ENCODE measurements at places on chromosomes 4 and X. TPM values are rescaled to one million over a fixed set of nuclear protein-coding genes. Genes with fewer than 3 reads are reported as not detected.

Gene SMPX
- total RNA-seq = not detected

Gene CHRDL1
- total RNA-seq = 16.5 TPM

DNA sequence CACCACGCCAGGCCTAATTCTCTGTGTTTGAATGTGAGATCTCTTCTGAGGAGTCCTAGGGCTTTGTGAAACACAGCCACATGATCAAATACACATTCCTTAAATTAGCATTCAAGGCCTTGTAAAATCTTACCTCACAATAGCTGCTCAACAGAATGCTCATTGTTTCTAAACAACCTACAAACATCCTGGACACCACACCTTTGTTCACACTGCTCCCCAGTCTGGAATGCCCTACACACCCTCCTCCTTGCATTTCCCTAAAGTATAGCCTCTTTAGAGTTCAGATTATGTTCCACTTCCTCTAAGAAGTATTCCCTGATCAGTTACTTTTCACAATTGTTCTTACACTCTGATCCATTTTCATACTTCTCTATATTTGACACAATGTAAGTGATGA, 110.6 kb downstream of the AGTR2 start:
- no peak overlapping the region for H3K4me3 ChIP-seq
- H3K4me1 ChIP-seq = no peaks in the 10 kb centered on the region
- no peak for DNase-seq
- no peaks in the 10 kb centered on the region for H3K36me3 ChIP-seq
- no peaks in the 10 kb centered on the region for H3K27me3 ChIP-seq

GRCh38 chrX:130110379-130111219, at the start of gene ELF4:
TSS of gene ELF4 (minus strand) at chrX:130110497. CDS start at chrX:130081330, 29,167 bp downstream.
- no peaks in the 10 kb centered on the region for H3K27me3 ChIP-seq
- H3K27ac ChIP-seq = peak within 1 kb of the TSS; percentile 81
- peak within 1 kb of the TSS; percentile 2 for H3K4me3 ChIP-seq
- no peaks in the 10 kb centered on the region for H3K4me1 ChIP-seq

DNA sequence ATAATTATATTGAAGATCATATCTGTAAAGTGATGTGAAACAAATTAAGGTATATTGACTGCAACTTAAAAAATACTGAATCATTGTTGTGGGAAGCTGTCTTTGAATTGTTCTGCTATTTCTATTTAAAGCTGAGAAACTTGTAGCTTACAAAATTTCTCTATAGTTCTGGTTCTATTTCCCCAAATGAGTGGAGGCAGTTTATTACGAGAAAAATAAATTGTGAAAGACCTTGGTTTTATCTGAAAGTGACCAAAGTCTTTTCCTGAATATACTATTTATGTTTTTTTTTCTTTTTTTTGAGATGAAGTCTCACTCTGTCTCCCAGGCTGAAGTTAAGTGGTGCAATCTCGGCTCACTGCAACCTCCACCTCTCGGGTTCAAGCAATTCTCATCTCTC, 165.4 kb downstream of the SH3BGRL start:
- no peak overlapping the region for H3K4me3 ChIP-seq
- no peaks in the 10 kb centered on the region for H3K27me3 ChIP-seq
- H3K27ac ChIP-seq = no peak overlapping the region
- DNase-seq = no peak

GRCh38 chrX:318068-318738, 393 bp downstream of the GTPBP6 start:
- peak; percentile 99 for DNase-seq
- peaks cover 24% of the 10 kb centered on the region for H3K4me1 ChIP-seq
- no peaks in the 10 kb centered on the region for H3K27me3 ChIP-seq

Measured in body of pancreas (tissue), 4 donors.